ENCODE measurements at places on chromosomes 13 and 19.
A peak's percentile ranks its signal among the peaks of the same experiment; 100 is the strongest.

GRCh38 chr13:92896842-92897241 lies 329.8 kb upstream of the GPC6 start:
- DNase-seq: no peak

DNA sequence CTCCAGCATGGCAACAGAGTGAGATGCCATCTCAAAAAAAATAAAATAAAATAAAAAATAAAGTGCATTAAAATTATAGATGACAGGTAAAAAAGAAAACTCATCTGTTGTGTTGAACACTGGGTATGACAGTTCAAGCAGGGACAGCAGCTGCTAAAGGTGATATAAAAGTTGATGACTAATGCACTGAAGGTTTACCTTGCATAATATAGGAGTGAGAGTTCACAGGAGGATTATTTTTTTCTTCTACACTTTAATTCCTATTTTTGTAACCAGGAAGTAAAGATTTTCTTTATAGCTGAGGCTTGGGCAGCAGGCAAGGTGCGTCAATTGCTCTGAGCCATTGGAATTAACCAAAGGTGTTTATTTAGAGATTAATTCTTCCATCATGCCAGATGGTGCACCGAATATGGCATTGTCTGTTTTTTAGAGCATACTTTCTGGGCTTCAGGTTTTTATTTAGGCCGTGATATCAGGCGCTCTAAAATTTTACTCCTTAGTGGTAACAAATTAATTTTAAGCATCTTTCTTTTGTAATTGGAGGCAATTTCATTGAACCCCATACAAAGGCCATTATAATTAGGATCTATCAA lies 337.0 kb upstream of the SLC10A2 start:
- no peak for DNase-seq

GRCh38 chr13:44318161-44318560 lies 55.5 kb upstream of the SERP2 start:
- DNase-seq: no peak

DNA sequence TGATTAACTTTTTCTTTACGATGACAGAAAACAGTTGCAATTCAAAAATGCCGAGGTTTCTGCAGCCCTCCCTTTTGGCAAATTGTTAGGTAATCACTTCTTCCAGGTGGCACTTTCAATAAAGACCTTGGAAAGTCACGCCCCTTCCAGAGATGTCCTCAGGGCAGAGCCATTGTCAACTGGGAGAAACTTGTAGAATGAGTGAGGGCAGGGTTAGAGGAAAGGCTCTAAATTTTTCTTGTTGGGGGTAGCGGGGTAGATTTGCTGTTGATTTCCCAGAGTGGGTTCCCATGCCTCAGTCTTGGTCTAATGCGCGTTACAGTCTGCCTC lies 421.1 kb downstream of the FGF9 start:
- no peak for DNase-seq

DNA sequence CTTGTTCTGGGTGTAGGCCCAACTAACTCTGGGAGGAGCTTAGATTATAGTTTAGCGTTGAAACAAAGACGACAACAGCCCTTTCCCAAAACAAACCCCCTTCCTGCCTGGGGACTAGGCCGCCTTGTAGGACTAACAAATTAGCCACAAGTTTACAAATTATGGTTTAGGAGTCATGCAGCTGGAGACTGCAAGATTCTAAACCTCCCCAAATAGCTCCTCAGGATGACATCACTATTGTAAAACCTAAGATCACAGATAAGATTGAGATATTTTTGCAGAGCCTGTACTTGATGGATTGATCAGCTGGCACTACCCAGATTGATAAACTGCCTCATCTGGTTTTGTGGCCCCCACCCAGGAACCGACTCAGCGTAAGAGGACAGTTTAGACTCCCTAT lies 2.3 kb upstream of the SLC25A15 start:
- no peak for DNase-seq

DNA sequence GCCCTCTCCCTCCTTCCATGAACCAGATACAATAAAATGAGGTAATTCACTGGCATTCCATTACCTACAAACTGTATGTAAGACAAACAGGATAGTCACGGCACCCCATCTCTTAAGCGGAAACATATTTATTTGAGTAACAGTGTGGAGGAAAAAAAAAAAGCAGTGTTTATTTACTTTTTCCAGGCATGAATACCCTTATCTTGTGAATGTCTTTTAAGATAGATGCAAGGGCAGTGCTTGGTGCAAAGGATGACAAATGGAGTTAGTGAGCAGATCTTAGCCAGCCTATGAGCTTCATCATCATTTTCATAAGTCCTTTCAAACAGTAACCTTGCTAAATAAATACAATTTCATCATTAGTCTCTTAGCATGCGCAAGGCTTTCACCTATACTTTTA lies 1661.8 kb upstream of the SPRY2 start:
- no peak for DNase-seq

DNA sequence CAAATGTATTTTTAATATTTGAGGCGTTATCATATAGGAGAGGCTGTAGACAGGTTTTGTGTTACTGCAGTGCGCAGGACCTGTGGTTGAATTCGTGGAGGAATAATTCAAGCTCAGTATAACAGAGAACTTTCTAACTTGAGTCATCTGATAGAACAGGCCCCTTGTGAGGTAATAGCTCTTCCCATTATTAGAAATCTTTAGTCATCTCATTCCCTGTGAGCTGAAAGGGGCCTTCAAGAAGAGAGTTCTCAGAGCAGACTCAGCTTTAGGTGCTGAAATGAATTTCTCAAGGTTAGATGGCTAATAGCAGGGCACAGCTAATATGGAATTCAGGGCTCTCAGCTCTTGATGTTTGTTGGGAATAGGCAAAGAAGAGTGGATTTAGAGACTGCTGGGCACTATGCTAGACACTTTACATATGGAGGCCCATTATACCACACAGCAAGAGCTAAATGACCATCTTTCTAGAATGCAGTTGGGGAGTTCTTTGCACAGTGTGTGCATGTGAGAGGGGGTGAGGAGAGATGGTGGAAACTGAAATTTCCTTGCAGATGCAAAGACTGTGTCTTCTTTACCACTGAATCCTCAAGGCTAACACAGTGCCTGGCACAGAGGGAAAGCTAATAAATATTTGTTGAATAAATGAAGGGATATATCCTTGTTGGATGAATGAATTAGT lies 89.5 kb downstream of the DGKH start:
- DNase-seq: no peak

GRCh38 chr13:23790577-23791170 lies 98.5 kb downstream of the MIPEP start:
- DNase-seq: no peak

DNA sequence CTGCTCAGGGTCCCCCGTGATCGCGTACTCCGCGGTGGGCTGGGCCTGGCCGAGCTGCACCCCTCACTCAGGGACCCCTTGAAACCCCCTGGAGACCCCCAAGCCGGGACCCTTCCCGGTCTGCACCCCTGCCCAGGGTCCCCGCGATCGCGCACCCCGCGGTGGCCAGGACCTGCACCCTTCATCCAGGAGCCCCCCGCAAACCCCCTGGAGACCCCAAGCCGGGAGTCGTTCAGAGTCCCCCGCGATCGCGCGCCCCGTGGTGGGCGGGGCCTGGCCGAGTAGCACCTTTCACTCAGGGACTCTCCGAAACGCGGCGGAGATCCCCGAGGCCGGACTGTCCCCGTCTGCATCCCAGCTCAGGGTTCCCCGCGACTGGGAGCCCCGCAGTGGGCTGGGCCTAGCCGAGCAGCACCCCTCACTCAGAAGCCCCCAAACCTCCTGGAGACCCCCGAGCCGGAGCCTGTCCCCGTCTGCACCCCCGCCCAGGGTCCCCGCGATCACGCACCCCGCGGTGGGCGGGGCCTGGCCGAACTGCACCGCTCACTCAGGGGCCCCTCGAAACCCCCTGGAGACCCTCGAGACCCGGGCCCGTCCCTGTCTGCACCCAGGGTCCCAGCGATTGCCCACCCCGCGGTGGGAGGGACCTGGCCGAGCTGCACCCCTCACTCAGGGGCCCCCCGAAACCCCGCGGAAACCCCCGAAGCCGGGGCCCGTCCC lies 748 bp downstream of the LMNB2 start:
- peak; percentile 51 for DNase-seq

- no peak for DNase-seq
These were observed 45.4 kb upstream of the MIR17HG start for GRCh38 chr13:91302111-91302510.

DNA sequence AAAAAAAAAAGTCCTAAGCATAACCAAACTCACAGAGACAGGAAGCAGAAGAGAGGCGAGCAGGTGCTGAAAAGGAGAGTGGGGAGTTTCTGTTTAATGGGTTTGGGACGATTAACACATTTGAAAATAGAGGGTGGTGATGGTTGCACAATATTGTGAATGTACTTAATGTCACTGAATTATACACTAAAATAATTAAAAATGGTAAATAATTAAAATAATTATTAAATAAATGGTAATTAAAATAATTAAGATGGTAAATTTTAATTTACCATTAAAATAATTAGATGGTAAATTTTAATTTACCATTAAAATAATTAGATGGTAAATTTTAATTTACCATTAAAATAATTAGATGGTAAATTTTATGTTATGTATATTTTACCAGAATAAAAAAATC lies 74.8 kb upstream of the XPO4 start:
- DNase-seq: no peak

GRCh38 chr13:113061796-113062425 lies 43.7 kb upstream of the F7 start:
- no peak for DNase-seq

- no peak for DNase-seq
These were observed 2.5 kb downstream of the HSD11B1L start for GRCh38 chr19:5683177-5683886.

DNA sequence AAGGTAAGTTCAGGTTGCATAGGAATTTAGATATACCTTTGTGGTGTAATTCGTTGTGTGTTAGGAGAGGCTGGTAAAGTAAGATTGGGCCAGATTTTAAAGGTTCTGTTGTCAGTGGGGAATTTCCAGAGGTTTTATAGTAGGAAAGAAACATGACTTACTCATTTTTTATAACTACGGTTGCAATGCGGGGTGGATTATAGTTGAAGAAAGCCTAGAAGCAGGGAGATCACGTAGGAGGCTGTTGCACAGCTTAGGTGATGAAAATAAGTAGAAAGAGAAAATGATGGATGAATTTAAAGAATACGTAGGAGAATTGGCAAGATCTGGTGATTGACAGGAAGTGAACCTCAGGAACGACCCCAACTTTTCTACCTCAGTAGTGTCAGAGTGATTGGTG lies 61.1 kb downstream of the PIBF1 start:
- no peak for DNase-seq

DNA sequence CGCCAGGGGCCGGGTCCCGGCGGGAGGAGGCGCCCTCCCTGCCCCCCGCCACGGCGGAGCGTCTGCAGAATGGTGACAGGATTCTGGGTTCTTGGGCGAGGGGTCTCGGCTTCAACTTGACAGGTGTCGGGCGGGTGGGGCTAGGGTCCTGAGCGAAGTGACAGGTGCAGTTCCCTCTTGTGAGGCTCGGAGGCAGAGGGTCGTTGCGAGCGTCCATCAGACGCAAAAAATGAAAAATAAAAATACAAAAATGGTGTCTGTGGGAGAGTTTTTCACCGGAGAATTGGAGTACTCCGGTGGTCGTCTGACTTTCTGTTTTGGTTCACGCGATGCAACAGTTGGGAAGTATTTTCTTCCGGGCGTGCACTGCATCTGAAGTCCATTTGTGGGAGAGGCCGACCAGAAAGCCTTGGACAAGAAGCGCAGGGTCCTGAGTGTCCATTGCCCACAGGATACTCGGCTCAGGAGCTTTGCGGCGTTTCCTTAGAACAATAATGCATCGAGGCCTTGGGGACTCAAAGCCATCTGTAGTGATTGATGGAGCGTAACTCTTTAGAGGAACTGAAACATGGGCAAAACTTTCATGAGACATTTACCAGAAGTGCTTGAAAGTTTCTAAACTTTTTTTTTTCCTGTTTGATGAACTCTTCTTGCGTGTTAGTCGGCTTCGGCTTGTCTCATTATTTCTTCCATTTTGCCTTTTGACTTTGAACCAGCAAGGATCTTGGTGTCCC lies 759 bp downstream of the RB1 start:
- DNase-seq: no peak

GRCh38 chr19:40054632-40055031 lies 1.4 kb downstream of the ZNF780B start:
- no peak for DNase-seq

- no peak for DNase-seq
These were observed 1.9 kb downstream of the IRF2BP1 start for GRCh38 chr19:45883881-45884681.

- DNase-seq: no peak
These were observed 71.9 kb downstream of the SUCLA2 start for GRCh38 chr13:47929156-47929555.

GRCh38 chr13:91546900-91547299 lies 148.5 kb downstream of the GPC5 start:
- DNase-seq: no peak

GRCh38 chr13:50382511-50382910 lies 367.3 kb downstream of the KCNRG start:
- DNase-seq: no peak
